Endodermal cell (in vitro differentiated cells): ENCODE measurements at places on chromosomes 7 and 10.

- H3K27me3 ChIP-seq: no peaks in the 10 kb centered on the region
- DNase-seq: peak; percentile 40
- H3K36me3 ChIP-seq: no peaks in the 10 kb centered on the region
- H3K4me1 ChIP-seq: no peaks in the 10 kb centered on the region
Observed at GRCh38 chr7:44279731-44280505, 45.5 kb downstream of the CAMK2B start.

DNA sequence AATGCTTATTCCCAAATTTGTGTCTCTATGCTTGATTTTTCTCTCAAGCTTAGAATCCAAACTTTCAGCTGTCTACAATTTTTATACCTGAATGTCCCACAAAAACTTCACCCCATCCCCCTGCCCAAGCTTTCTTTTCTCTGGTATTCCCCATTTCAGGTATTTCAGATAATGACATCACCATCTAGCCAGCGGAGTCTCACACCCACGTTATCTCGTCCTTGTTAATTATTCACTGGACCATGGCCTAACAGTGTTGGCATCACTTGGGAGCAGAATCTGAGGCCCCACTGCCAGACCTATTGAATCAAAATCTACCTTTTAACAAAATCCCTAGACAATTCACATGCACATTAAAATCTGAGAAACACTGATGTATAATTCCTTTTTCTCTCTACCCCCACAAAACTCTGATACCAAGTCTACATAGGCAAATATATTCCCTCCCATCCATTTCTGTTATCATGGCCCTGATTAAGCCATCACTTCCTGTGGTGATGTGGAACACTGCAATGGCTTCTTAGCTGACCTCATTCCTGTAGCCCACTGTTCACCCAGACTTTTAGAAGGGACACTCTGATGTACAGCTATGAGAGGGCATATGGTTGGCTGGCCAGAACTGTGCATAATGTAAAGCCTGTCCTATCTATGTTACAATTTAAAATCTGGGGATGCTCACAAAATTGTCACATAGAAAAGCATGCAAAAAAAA lies 31.4 kb downstream of the ZNF438 start:
- no peaks in the 10 kb centered on the region for H3K36me3 ChIP-seq
- peak; percentile 51 for DNase-seq
- no peak overlapping the region for H3K4me3 ChIP-seq

- H3K4me1 ChIP-seq: no peaks in the 10 kb centered on the region
- no peak for DNase-seq
- no peak overlapping the region for H3K27ac ChIP-seq
- H3K4me3 ChIP-seq: no peak overlapping the region
- H3K27me3 ChIP-seq: no peaks in the 10 kb centered on the region
Observed at GRCh38 chr7:121916211-121916610, 43.2 kb downstream of the PTPRZ1 start.

- no peak for DNase-seq
- no peak overlapping the region for H3K4me3 ChIP-seq
- H3K27ac ChIP-seq: peak overlapping the region; percentile 5
- H3K27me3 ChIP-seq: peaks cover 4% of the 10 kb centered on the region
Observed at GRCh38 chr10:12360461-12360860, 11.1 kb downstream of the CAMK1D start.

DNA sequence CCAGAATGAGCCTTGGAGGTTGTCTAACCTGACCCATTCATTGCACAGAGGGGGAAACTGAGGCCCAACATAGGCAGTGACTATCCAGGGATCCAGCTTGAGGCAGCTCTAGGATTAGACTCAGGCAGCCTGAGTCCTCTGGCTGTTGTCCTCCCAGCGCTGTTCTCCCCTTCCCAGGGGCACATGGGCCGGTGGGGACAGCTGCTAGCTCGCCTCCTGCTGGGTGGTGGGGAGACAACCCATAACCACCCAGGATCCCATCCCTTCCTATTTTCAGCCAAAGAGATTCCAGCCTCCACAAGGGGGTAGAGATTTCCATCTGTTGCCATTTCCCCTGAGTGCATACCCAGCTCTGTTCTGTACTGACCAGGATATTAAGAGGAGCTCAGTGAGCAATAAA lies 145.1 kb upstream of the GPR26 start:
- no peaks in the 10 kb centered on the region for H3K27me3 ChIP-seq
- H3K36me3 ChIP-seq: no peaks in the 10 kb centered on the region
- DNase-seq: peak; percentile 33
- H3K27ac ChIP-seq: no peak overlapping the region

DNA sequence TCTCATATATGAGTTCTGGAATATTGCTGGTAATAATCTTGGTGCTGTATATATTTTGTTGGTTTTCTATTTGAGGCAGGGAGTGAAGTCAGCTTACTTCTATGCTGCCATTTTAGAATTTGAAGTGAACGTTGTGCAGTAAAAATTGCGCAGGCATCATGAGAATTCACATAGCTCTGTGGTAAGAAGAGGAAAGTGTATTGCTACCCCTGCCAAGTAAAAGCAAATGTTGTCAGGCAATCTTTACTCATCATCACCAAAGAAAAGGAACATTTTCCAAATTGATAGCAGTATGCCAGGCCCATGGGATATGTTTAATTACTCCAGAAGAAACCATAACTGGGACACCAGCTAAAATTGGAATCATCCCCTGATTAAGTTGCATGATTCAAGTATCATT lies 13.4 kb downstream of the FEZF1 start:
- no peaks in the 10 kb centered on the region for H3K36me3 ChIP-seq
- no peak for DNase-seq
- peaks cover 11% of the 10 kb centered on the region for H3K27me3 ChIP-seq
- H3K27ac ChIP-seq: no peak overlapping the region
- H3K4me3 ChIP-seq: no peak overlapping the region

GRCh38 chr7:131511774-131512535 lies 44.5 kb downstream of the PODXL start:
- DNase-seq: no peak
- no peak overlapping the region for H3K27ac ChIP-seq
- peaks cover 84% of the 10 kb centered on the region for H3K36me3 ChIP-seq

DNA sequence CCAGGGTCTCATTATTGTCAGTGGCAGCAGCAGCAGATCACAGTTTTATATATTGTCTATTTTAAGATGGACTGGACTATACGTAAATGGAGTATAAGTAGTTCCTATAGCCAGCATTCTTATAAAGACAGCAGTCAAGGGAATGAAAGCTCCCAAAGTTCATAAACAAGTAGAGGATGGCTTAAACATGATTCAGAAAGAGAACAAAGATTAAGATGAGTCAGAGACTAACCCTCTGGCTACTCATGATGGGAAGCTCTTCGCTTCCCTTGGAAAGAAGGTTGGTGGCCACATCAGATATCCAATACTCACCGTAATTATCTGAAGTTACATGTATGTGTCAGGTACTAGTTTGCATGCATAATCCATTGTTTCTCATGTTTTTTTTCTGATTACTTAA lies 277.0 kb downstream of the INHBA start:
- H3K4me1 ChIP-seq: no peaks in the 10 kb centered on the region
- H3K36me3 ChIP-seq: no peaks in the 10 kb centered on the region
- H3K27me3 ChIP-seq: no peaks in the 10 kb centered on the region
- H3K4me3 ChIP-seq: no peak overlapping the region
- DNase-seq: no peak
- H3K27ac ChIP-seq: no peak overlapping the region

DNA sequence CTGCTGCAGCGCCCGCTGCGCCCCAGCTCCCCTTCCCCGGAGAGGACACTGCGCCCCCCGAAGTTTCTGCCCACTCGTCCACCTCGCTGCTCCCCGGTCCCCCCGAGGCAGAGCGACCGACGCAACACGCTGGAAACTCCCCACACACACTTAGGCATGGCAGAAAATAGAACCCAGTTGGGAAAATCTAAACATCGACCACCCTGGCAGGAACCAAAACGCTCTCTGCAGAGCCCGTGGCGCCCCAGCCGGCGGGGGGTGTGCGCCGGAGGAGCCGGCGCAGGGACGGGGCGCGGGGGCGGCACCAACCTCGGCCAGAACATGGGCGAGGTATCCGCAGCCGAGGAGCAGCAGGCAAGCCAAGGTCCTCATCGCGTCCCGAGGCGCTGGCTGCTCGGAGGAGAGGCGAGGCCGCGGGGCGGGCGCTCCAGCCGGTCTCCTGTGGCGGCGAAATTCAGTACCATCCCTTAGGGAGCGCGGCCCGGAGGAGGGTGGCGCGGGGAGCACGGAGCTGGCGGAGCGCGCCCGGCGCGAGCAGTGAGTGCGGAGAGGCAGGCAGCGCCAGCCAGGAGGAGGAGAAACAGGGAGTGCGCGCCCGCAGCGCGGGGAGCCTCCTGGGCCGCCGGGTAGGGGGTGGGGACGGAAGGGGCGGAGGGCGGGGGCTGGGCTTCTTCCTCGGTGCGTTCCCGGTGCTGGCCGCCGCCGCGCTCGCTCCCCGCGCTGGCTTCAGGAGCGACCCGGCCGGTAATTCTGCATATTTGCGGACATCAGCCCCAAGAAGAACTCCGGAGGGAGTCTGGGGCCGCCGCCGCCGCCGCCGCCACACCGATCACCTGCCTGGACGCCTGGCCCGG lies 789 bp downstream of the PDGFA start:
- H3K4me3 ChIP-seq: peak overlapping the region; percentile 69
- H3K4me1 ChIP-seq: peaks cover 6% of the 10 kb centered on the region
- no peaks in the 10 kb centered on the region for H3K36me3 ChIP-seq
- H3K27me3 ChIP-seq: peaks cover 91% of the 10 kb centered on the region

DNA sequence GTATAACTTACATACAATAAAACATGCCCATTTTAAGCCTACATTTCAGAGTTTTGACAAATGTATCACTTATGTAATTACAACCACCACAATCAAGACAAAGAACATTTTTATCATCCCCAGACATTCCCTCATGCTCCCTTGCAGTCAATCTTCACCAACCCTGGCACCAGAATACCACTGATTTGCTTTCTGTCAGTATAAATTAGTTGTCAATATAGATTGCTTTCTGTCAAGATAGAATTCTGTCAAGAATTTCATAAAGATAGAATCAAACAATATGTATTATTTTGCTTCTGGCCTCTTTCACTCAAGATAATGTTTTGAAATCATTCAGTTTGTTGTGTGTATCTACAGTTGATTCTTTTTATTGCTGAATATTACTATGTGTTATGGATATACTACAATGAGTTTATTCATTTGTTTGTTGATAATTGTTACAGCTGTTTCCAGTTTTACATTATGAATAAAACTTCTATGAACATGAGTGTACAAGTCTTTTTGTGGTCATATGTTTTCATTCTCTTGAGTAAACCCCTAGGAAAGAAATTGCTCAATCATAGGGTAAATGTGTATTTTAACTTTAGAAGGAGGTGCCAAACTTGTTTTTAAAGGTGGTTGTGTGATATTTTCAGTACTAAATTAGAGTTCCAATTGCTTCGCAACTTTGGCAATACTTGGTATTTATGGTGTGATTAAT lies 56.9 kb downstream of the IFIT5 start:
- no peak overlapping the region for H3K4me3 ChIP-seq
- no peaks in the 10 kb centered on the region for H3K36me3 ChIP-seq
- H3K27me3 ChIP-seq: no peaks in the 10 kb centered on the region
- no peak for DNase-seq
- H3K4me1 ChIP-seq: no peaks in the 10 kb centered on the region
- no peak overlapping the region for H3K27ac ChIP-seq

DNA sequence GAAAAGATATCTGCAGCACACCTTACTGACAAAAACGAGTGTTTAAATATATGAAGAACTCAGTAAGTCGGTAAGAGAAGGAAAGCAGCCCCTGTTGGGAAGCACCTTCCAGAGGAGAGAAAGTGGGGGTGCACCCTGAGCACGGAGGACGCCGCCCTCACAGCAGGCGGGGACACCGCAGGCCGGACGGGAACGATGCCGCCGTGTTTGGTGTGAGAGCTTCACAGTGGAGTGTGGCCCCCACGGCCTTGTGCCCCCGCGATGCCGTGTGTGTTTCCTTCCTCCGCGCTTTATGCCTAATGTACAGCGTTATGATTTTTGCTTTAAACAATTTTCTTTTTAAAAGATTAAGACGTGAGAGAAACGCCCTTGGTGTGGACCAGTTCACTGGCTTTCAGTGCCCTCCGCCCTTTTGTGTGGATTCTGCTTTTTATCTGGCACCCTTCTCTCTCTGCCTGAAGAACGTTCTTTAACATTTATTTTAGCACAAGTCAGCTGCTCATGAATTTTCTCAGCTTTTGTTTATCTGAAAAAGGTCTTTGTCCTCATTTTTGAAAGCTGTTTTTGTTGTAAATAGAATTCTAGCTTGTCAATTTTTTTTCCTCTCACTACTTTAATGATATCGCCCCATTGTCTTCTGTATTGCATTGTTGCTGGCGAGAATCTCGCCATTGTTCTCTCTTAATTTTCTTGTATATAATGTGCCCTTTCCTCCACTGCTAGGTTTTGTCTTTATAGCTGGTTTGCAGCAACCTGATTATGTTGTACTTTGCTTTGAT lies 110.7 kb downstream of the INPP5A start:
- no peak for DNase-seq
- no peak overlapping the region for H3K27ac ChIP-seq
- H3K4me1 ChIP-seq: peaks cover 3% of the 10 kb centered on the region
- no peaks in the 10 kb centered on the region for H3K27me3 ChIP-seq

DNA sequence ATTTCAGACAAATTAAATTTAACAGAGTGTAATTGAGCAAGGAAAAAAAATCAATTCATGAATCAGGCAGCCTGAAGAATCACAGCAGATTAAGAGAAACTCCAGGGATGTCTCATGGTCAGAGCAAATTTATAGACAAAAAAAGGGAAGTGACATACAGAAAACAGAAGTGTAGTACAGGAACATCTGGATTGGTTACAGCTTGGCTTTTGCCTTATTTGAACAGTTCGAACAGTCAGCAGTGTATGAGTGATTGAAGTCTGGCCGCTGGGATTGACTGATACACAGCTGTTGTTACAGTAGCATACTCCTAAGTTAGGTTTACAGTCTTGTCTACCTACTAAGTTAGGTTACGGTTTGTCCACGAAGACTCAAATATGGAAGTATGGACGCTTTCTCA lies 255.3 kb downstream of the HPSE2 start:
- H3K4me3 ChIP-seq: no peak overlapping the region
- H3K27me3 ChIP-seq: no peaks in the 10 kb centered on the region
- H3K36me3 ChIP-seq: no peaks in the 10 kb centered on the region

DNA sequence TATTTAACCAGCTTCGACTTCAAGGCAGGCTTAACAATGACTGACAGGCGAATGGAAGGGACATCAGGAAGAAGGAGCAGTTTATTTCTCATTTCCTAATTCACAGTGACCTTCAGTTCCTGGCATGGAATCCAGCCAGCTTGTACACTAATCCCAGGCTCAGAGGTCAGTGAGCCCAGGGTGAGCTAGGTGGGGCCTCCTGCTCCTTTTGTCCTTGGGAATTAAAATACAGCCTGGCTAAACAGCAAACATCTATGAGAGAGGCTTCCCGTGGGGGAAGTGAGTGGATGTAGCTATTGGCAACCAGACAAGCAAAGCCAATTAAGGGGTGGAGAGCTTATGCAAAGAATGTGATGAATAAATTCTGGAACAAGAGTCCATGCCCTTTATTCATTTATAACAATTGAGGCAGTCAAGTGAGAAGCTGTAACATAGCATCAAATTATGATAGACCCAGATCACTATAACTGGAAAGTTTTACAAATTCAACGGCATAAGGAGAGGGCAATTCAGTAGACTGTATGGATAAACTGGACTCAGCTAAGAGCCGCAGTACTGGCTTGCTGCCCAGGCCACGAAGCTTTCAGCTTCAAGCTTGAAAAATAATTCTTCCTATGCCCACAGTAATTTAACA lies 57.1 kb downstream of the STK17A start:
- H3K27me3 ChIP-seq: no peaks in the 10 kb centered on the region
- H3K4me3 ChIP-seq: no peak overlapping the region
- H3K4me1 ChIP-seq: peaks cover 4% of the 10 kb centered on the region
- peaks cover 51% of the 10 kb centered on the region for H3K36me3 ChIP-seq
- peak overlapping the region; percentile 89 for H3K27ac ChIP-seq
